Esophagus squamous epithelium (tissue), 5 donors: ENCODE measurements at places on chromosomes 13 and 19. TPM values are rescaled to one million over a fixed set of nuclear protein-coding genes. Genes with fewer than 3 reads are reported as not detected.

The N4BP2L2 gene
- 46.5 TPM for total RNA-seq

The S1PR4 gene
- 0.53 TPM for total RNA-seq

The AZU1 gene
- total RNA-seq: not detected

The ZNF331 gene
- 8.0 TPM for total RNA-seq

The FFAR3 gene
- not detected for total RNA-seq

The SIAH3 gene
- not detected for total RNA-seq

The KLF1 gene
- total RNA-seq: not detected

The SMAD9 gene
- total RNA-seq: 2.3 TPM
